GM18507 (cell line): ENCODE measurements at places on chromosomes 7 and 10.

- DNase-seq = no peak
Measured at GRCh38 chr7:30765408-30765807, 5.8 kb upstream of the MINDY4 start.

DNA sequence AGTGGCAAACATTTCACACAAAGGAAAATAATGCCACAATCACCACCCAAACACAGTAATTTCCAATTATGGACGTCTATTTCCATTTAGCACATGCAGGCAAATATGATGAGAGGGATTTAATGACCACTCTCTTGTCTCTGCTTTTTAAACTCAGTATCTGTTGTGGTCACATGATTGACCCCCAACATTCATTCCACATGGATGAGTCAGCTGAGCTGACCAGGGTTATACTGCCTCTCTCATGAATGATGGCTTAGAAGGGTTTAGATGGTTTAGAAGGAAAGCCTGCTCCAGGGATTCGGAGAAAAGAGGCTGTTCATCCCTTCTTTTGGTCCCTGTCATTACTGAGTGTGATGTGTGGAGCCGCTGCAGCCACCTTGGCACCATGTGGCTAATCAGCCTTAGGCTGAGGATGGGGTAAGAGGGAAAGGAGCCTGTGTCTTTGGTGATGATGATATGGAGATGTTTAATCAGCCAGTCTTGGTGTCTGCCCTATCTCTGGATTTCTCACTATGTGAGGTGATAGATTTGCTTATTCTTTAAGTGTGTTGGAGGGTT lies 38.2 kb upstream of the JAKMIP3 start:
- no peak for DNase-seq

DNA sequence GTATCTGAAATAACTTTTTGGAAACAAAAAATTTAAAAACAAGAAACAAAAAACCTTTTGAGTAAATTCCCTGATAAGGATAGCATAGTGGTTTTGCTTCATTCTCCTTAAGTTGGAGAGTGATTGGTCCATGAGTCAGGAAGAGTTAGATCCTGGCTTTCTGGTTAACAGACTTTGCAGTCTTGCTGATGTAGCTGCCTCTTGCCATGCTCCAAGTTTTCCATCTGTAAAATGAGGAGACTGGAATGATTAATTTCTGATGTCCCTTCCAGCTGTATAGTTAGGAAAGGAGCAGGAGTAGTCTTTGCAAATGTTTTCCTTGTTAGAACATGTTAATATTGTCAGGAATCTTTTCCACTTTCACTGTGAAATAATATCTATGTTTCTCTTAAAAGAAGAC lies 266.6 kb downstream of the DNAJB9 start:
- DNase-seq = no peak

- DNase-seq = no peak
Measured at GRCh38 chr10:2935647-2936386, 131.5 kb upstream of the PFKP start.

DNA sequence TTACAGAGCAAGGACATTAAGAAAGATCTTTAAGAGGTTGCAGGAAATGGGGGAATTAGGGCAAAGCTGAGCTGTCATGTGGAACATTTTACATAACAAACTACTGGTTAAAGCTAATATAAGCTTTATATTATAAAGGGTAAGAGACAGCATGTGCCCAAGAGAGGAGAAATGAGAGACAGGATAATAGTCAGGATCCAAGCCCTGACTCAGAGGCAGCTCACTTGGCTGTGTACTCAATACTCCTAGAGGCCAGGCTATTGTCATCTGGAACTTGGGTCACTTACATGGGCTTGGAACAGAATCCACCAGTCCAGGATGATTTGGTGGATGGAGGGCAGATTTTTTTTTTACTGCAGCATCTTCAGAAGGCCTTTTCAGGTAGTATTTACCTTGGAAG lies 418.6 kb upstream of the ZMIZ1 start:
- no peak for DNase-seq

DNA sequence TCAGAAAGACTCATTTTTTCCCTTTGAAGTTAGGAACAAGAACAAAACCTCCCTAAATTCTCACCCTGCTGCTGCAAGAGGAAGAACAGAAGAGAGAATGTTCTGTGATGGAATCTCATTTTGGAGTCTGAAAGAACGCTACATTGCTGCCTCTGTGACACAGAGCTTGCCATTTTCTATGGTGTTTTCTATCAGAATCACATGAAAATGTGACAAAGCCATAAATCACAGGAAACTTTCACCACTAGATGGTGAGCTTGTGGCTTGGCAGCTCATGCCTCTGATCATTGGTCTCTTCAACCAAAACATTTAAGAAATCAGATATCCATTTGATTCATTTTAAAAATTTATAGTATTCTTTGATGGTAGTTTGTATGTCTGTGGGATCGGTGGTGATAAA lies 82.9 kb downstream of the CADPS2 start:
- DNase-seq = no peak

GRCh38 chr7:69892790-69893189 lies 294.5 kb downstream of the AUTS2 start:
- no peak for DNase-seq

- DNase-seq = peak; percentile 46
Measured at GRCh38 chr7:30225863-30226613, 58.4 kb upstream of the ZNRF2 start.

GRCh38 chr10:25934621-25935139 lies 651 bp downstream of the MYO3A start:
- no peak for DNase-seq

DNA sequence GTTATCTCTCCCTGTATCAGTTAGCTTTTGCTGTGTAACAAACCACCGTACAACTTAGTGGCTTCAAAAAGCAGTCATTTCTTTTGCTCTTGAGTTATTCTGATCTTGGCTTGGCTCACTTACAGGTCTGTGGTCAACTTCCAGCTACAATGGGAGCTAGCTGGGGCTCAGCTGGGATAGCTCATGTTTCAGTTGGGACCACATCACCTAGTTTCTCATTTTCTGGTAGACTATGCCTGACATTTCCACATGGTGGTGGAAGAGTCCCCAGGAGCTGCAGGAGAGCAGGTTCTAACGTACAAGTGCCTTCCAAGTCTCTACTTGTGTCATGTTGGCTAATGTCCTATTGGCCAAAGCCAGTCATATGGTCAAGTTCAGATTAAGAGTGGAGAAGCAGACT lies 25.8 kb upstream of the PIP4K2A start:
- no peak for DNase-seq

- DNase-seq = no peak
Measured at GRCh38 chr10:82071231-82071630, 196.2 kb downstream of the NRG3 start.

- DNase-seq = no peak
Measured at GRCh38 chr7:68692511-68692910, 905.8 kb upstream of the AUTS2 start.

DNA sequence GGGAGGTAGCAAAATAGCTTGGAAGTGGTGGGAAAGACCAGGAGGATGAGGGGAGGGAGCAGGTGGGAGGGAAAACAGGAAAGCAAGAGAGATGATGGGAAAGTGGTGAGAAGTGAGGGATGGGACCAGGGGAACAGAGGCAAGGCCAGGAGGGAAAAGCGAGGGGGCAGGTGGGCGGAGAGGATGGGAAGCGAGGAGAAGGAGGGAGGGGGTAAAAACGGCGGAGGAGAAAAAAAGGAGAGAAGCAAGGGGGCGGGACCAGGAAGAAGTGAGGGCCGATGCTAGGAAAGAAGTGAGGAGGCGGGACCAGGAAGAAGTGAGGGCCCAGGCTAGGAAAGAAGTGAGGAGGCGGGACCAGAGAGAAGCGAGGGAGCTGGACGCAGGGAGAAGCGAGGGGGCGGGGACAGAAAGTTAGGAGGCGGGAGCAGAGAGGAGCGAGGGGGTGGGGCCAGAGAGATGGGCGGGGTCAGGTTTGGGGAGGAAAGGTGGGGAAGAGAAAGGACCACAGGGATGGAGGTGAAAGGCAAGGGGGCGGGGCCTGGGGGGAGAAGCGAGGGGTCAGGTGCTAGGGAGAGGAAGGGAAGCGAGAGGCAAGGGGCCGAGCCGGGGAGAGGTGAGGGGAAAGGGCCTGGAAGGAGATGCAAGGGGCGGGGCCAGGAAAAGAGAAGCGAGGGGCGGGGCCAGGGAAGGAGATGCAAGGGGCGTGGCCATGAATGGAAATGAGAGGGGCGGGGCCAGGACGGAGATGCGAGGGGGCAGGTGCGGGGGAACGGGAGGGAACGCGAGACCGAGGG lies 984 bp downstream of the SMURF1 start:
- DNase-seq = peak; percentile 75

GRCh38 chr7:7642081-7642480 lies 1.5 kb downstream of the UMAD1 start:
- DNase-seq = no peak

DNA sequence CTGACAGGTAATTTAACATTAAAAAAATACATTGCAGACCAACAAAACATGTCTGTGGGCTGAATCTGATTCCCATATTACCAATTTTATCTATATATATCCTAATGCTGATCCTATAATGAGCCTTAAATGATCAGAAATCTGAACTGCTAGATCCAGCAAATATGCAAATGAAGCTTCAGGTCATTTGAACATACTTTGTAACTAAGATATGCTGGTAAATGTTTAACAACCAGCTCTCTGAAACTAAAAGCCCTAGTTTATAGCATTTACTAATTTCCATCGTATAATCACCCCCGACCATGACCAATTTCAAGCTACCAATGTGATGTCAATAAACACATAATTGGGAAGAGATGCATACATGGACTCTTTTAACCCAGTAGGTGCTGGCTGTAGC lies 42.1 kb downstream of the PANK1 start:
- DNase-seq = no peak

DNA sequence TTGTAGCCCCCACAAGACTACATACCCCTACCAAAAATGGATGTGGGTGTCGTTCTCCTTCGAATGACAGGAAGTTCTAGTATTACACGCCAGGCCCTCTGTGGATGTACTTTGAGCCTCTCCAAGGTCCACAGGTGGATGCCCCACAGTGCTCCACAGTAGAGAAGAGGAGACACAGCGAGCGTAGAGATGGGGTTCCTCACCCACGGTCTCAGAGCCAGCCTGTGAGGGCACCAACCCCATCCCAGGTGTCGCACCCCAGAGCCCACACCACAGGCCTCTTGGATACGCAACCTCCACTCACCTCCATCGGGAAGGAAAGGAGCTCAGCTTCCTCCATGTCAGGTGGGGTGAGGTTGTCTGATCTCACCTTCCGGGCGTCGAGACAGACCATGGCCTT lies 2.3 kb downstream of the CPA5 start:
- no peak for DNase-seq

DNA sequence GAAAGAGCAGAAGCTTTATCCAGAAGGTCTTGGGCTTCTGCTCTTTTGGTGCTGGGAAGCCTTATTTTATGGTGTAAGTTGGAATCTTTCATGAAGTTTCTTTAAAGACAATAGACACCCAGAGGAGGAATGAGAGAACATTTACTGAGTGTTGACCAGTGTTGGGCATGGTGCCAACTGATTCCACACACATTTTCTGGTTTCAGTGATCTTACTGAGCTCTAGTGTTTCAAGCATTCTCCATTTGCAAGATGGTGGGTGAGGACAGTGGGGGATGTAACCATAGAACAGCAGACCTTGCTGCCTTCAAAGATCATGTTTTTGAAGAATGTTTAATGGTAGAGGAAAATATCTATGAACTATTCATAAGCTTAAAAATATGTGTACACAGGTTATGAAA lies 114.6 kb downstream of the LRMDA start:
- no peak for DNase-seq

DNA sequence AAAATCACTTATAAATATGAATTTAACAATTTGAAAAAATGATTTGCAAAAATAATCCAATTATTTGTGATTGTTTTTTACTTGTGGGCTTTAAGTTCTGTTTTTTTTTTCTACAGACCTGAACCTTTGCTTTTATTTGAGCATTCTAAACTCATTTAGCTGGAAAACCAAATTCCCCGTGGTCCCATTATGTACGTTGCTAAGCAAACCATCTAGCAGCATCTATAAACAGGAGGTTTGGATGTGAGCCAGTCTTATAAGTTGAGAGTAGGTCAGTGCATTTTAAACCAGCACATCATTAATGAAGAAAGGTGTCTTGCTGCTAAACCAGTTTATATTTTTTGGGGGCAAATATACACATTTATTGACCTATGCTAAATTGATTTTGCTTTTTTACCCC lies 77.3 kb downstream of the LRRN3 start:
- no peak for DNase-seq

DNA sequence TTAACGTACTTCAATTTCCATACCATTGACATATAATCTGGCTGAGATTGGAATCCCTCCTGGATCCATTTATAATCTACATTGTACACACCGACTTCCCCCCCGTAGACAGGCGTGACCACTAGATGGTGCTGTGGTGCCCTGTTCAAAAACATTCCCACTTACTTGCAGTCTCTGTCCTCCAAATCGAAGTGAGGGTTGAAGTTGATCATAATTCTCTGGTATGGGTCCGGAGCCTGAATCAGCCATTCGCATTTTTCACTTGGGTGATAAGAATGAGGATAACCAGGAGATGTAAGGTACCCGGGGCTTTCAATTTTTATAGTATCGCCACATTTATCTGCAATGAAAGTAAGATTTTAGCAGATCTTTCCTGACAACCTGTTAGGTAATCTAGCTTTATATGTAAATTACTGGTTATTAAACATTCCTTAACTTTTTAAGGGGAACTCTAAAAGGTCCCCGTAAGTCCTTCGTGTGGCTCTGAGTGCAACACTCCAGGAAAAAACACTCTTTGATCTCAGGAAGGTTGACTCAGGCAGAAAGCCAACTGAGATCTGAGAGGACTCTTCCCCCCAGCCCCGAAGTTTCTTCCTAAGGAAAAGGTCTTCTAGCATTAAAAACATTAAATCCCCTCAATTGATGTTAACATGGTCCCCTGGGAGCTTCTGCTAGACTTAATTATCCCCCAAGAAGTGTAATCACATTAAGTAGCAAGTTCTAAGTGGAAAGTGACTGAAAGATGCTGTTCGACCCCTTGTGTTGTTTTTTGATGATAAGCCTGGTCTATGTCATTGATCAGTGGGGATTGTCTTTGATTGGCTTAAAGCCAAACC lies 3.7 kb downstream of the NRP1 start:
- no peak for DNase-seq

GRCh38 chr7:46157931-46158330 lies 236.9 kb upstream of the IGFBP3 start:
- DNase-seq = no peak

DNA sequence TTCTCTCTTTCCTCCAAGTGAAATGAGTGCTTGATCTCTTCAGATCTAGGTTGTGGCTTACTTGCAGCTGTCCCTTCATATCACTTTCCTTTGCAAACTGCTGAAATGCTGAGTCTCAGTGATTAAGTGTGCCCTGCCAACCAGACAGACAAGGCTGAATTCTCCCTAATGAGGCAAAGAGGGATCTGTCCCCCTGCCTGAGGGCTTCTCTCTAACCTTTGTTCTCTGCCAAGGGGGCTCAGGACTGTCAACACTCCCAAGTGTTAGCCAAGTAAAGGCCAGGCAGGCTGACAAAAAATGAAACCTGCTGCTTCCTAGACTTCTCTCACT lies at the start of gene MSS51:
TSS of gene MSS51 (minus strand) at position 24 of the 330 bp plus-strand sequence. CDS start 5,277 bp downstream, outside the sequence.
- DNase-seq = no peak

- no peak for DNase-seq
Measured at GRCh38 chr10:15877836-15878576, 17.7 kb upstream of the MINDY3 start.
